ENCODE measurements at places on chromosomes 5 and 9. TPM values are rescaled to one million over a fixed set of nuclear protein-coding genes. Genes with fewer than 3 reads are reported as not detected.

SLC4A9 gene
- total RNA-seq: not detected

NR2F1 gene
- total RNA-seq: 10.6 TPM

EDIL3 gene
- 406 TPM for total RNA-seq

DNA sequence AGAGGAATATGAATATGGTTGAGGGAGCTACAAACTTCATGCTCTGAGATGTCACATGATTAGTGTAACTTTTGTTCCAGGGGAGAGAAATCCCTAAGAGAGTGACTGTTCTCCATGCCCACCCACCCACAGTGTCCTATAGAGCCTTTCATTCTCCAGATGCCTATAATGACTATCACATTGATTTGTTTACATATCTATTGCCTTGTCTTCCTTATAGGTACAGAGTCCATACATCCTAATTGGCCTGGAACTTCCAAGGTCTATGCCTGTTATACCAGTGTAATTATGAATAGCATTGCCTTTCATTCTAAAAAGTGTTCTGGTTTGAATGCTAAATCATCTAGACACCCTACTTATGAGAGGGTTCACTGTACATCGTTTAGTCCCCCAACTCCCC is 475.4 kb downstream of the RAB3C start:
- no peak overlapping the region for H3K4me3 ChIP-seq
- peaks cover 9% of the 10 kb centered on the region for H3K4me1 ChIP-seq
- H3K27me3 ChIP-seq: no peaks in the 10 kb centered on the region
- DNase-seq: no peak
- H3K36me3 ChIP-seq: no peaks in the 10 kb centered on the region
- no peak overlapping the region for H3K27ac ChIP-seq

LRRTM2 gene
- 0.88 TPM for total RNA-seq

- H3K27me3 ChIP-seq: no peaks in the 10 kb centered on the region
- no peak overlapping the region for H3K27ac ChIP-seq
- no peaks in the 10 kb centered on the region for H3K36me3 ChIP-seq
- no peak overlapping the region for H3K4me3 ChIP-seq
- no peak for DNase-seq
Observed at GRCh38 chr5:106142116-106142515, 1528.6 kb downstream of the EFNA5 start.

PCDHAC2 gene
- total RNA-seq: 0.36 TPM

DNA sequence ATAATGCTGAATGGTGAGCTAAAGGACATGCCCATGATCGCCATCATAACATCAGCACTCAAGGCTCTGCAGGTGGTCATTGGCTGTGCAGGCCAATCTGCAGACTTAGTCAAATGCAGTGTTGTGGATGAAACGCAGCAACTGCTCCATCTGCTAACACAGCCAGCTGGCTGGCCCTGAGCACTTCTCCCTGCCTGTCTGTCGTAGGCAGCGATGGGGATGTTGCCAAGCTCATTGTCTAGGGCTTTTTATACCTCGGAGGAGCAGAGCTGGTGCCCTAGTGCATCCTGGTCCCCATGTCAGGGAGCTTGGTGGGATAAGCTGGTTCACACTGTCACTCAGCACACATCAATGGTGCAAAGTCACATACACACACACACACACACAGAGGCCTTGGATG is 189.4 kb downstream of the TENT4A start:
- no peaks in the 10 kb centered on the region for H3K27me3 ChIP-seq
- H3K27ac ChIP-seq: no peak overlapping the region
- H3K4me3 ChIP-seq: no peak overlapping the region
- DNase-seq: no peak
- H3K36me3 ChIP-seq: no peaks in the 10 kb centered on the region

ARL10 gene
- 8.3 TPM for total RNA-seq

- H3K27ac ChIP-seq: no peak overlapping the region
- no peaks in the 10 kb centered on the region for H3K27me3 ChIP-seq
- H3K4me1 ChIP-seq: no peaks in the 10 kb centered on the region
- H3K4me3 ChIP-seq: no peak overlapping the region
- DNase-seq: peak; percentile 10
Observed at GRCh38 chr5:99929067-99929805, 605.9 kb upstream of the FAM174A start.

DNA sequence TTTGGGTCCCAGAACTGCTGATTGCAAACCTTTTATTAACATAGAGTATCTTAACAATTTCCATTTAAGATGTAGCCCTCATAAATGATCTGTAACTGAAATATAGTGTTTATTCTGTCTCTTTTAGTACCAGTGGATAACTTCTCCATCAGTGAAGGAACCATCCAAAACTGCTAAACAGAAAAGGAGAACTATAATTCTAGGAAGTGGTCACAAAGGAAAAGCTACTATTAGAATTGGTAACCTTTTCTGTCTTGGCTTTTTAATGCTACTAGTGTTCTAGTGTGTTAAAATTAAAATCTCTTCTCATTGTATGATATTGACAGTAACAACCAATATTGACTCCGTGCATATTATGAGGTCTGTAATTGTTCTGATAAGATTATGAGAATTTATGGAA is 12.8 kb downstream of the CEP78 start:
- no peak for DNase-seq
- H3K36me3 ChIP-seq: no peaks in the 10 kb centered on the region
- no peak overlapping the region for H3K27ac ChIP-seq

GRCh38 chr9:76572151-76572550 is 113.2 kb downstream of the GCNT1 start:
- H3K36me3 ChIP-seq: no peaks in the 10 kb centered on the region
- H3K27ac ChIP-seq: peak overlapping the region; percentile 60
- peaks cover 22% of the 10 kb centered on the region for H3K4me1 ChIP-seq
- no peaks in the 10 kb centered on the region for H3K27me3 ChIP-seq

DNA sequence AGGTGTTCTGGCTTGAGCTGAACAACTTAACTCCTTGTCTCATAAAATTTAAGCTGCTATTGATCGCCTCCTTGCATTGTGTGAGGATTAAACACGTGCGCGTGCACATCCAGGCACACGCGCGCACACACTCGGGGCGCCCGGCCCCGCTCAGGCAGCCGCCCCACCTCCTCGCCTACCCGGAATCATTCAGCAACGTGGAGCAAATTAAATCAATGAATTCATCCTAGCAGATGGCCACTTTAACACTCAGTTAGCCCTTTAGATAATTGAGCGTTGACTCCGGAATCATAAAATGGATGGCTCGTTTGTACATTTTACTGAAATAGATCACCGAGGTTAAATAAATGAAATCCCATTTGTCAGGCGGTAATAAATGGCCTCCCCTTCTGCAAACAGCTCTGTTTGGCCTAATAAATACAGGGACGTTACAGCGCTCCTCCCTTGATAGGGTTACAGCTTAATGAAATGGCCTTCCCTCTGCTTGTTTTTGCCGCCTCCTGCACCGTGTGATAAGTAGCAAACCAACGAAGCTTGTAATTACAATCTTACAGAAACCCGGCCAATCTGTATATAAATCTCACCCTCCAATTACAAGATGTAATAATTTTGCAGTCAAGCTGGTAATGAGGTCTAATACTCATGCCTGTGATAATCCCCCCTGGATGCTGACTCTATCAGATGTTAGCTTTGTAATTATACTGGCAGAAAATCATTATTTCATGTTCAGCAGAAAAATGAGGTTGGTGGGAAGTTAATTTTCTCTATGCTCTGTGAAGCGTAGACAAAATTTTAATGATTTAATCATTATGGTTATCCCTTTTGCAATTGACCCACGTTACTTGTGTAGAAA is 229.7 kb upstream of the IRX4 start:
- H3K4me1 ChIP-seq: no peaks in the 10 kb centered on the region
- no peak overlapping the region for H3K4me3 ChIP-seq
- no peak for DNase-seq
- H3K36me3 ChIP-seq: no peaks in the 10 kb centered on the region

GRCh38 chr9:73053543-73053942 is 98.1 kb upstream of the ANXA1 start:
- H3K27ac ChIP-seq: no peak overlapping the region
- H3K4me1 ChIP-seq: peaks cover 10% of the 10 kb centered on the region
- no peaks in the 10 kb centered on the region for H3K36me3 ChIP-seq

- DNase-seq: peak; percentile 61
- H3K27ac ChIP-seq: no peak overlapping the region
- H3K27me3 ChIP-seq: no peaks in the 10 kb centered on the region
- H3K36me3 ChIP-seq: peaks cover 38% of the 10 kb centered on the region
- no peak overlapping the region for H3K4me3 ChIP-seq
Observed at GRCh38 chr9:134028575-134029247, 3.4 kb downstream of the BRD3OS start.

GRCh38 chr5:125199968-125200865 is 453.8 kb upstream of the ZNF608 start:
- no peaks in the 10 kb centered on the region for H3K36me3 ChIP-seq
- DNase-seq: no peak
- H3K27me3 ChIP-seq: no peaks in the 10 kb centered on the region
- H3K27ac ChIP-seq: no peak overlapping the region

DNA sequence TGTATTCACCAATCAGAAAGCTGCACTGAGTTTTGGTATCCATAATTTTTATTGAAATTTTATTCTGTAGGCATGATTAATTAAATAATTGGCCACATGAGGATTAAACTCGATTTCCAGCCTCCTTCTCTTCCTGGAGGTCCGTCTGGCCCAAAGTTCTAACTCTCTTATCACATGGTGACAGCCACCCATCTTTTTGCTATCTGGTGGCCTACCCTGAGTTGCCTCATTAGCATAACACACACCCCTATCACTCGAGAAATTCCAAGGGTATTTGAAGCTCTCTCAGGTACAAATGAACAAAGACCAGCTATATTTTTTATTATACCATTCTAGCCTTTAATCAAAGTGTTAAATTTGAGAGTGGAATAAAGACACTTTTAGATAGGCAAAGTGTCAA is 57.7 kb downstream of the APC start:
- H3K27ac ChIP-seq: no peak overlapping the region
- H3K27me3 ChIP-seq: no peaks in the 10 kb centered on the region
- peaks cover 19% of the 10 kb centered on the region for H3K36me3 ChIP-seq
- no peaks in the 10 kb centered on the region for H3K4me1 ChIP-seq
- H3K4me3 ChIP-seq: no peak overlapping the region

Measured in osteoblast (primary cell).